Right renal pelvis (tissue), 4 donors: ENCODE measurements at places on chromosomes 4 and X. TPM values are rescaled to one million over a fixed set of nuclear protein-coding genes. Genes with fewer than 3 reads are reported as not detected.

DNA sequence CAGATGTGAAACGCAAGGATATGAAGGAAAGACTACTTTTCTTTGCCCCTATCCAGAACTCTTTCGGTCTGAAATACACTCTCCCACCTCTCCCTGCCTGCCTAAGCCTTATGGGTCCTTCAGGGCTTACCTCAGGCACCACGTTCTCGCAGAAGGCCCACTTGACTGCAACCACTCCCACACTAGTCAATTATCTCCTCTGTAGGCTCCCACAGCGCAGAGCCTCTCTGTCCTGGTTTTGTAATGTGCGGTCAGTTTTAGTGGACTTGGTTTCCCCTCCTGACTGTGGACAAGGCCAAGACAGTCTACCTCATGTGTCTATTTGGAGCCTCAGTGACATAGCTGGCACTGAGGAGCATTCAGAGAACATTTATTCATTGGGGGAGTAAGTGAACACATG is 11.1 kb downstream of the CNGA2 start:
- DNase-seq, result no peak

DNA sequence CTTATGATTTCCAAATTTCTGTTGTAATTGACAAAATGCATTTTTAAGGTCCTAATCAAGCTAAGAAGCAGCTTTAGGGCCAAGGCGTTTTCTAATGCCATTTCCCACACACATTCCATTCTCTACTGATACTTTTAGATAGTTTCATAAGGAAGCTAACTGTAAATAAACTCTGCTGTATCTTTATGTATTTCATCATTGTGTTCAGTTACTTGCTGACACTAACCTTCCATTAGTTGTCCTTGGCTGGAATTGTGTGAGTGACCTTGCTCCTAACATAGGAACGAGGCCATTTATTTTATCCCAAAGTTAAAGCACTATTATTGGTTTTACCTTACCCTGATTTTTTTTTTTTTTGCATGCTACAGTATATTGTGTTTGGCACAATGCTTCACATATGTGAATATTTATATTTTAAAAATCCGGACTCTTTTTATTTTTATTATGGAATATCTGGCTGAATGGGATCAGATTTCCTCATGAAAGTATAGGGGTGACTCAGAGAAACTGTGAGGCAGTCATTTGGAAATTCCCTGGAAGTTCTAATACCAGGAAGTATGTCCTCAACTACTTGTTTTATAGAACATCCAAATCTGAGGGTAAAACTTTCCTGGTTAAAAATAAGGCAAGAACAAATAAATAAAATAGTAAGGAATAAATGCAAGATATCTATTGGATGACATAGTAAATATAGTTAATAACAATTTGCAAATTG is 62.7 kb upstream of the SORBS2 start:
- DNase-seq, result no peak

- DNase-seq, result no peak
These were observed 2.5 kb upstream of the CITED1 start for GRCh38 chrX:72308209-72308565.

GRCh38 chrX:43552156-43552555 is 103.9 kb upstream of the MAOA start:
- DNase-seq, result no peak

DNA sequence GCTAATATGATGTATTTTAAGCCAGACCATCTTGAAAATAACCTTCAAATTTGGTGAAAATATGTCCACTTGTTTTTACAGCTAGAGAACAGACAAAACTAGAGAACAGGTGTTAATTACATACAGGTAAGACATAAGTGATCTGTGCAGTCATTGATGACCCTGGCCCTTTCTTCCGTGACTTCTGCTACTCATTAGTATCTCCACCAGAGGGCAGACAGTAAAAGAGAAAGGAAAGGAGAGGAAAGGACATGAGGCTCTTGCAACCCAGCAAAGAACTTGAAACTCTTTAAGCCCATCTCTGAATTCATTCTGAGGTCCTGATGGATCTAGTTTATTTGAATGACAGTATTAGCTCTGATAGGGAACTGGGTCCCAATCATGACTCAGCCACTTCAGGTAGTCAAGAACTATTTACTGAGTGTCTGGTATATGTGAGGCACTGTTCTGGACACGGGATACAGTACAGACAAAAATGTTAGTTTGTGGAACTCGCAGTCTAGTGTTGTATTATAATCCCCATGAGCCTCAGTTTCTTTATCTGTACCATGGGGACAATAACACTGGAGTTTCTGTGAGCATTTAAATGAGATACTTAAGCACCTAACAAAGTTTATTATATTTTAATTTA is 121.0 kb upstream of the TEX13D start:
- DNase-seq, result no peak

DNA sequence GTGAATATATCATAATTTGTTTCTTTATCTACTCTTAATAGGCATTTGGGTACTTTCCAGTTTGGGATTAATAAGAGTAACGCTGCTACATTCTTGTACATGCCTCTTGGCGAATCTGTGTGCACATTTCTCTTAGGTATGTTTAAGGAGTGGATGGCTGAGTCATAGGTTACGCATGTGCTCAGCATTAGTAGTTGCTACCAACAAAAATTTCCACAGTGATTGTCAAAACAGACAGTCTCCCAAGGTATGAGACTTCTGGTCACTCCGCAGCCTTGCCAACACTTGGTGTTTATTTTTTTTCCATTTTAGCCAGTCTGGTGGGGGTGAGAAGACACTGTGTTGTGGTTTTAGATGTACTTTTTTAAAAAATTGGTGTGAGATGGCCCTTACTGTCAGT is 44.6 kb downstream of the FGFBP1 start:
- DNase-seq, result no peak

GRCh38 chr4:15254236-15254880 is 173.5 kb upstream of the C1QTNF7 start:
- DNase-seq, result no peak

Gene SPCS3
- 106 TPM for polyA plus RNA-seq

Gene LARP7
- polyA plus RNA-seq, result 113 TPM

Gene CENPVL1
- polyA plus RNA-seq, result 0.23 TPM
